SJSA1 (cell line): ENCODE measurements at places on chromosomes 7 and 10.

- no peak for DNase-seq
Measured at GRCh38 chr10:128007971-128008370, 101.1 kb downstream of the PTPRE start.

DNA sequence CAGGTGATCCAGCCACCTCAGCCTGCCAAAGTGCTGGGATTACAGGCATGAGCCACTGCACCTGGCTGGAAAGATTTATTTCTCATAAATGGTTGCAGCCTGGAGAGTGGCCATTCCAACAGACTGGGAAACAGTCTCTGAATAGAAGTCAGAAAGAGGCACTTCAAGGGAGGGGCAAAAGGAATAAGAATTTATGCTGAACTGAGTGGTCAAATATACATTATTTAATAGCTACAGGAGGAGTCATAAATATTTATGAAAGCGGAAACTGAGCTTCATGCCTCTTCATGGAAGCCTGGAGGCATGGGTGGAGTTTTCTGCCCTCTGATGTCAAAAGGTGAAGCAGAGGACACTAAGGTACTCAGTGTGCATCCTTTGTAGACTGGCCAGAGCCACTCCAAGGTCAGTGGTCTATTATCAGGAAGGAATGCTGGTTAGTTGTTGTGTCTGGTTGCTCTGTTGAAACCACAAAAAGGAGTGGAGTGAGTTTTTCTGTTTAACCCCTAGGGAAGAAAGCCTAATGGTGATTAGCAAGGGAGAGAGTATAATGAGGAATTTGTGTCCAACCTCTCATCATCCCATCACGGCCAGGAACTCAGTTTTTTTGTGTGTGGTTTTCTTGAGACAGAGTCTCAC lies 9.3 kb upstream of the NRBF2 start:
- DNase-seq = no peak

GRCh38 chr10:120931423-120931822 lies 80.3 kb downstream of the WDR11 start:
- no peak for DNase-seq

GRCh38 chr7:109616551-109617069 lies 1046.9 kb downstream of the DNAJB9 start:
- DNase-seq = no peak

DNA sequence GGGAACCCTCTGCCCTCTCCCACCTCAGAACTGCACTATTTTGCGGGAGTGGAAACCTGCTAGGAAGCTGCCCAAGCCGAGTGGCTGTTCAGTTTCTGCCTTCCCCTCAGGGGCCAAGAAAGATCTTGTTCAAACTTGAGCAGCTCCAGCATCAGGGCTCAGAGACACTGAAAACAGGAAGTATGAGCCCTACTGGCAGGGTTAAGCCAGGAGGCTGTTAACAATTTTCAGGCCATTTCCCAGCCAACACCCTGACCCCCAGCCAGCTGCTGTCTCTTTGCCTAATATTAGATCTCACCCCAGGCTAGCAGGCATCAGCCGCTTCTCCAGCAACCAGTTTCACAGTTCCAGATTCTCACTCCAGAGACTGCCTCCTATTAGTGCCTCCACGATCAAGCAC lies 9.2 kb downstream of the PLAU start:
- DNase-seq = no peak

DNA sequence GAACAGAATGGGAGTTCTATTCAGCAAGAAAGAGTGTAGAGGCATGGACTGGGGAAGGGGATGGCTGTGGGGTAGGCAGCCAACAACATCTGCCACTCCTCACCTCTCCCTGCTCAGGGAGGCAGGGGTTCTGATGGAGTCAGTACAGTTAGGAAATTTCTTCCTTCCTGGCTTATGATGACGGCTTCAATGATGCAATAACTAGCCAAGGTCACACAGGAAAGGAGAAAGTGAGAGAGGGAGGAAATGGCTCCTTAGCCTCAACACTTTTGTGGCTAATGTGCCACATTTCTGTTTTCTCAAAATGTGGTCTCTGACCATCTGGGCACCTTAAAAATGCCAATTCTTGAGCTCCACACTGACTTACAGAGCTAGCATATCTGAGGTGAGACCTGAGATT lies 79.3 kb upstream of the PDZD8 start:
- DNase-seq = no peak

DNA sequence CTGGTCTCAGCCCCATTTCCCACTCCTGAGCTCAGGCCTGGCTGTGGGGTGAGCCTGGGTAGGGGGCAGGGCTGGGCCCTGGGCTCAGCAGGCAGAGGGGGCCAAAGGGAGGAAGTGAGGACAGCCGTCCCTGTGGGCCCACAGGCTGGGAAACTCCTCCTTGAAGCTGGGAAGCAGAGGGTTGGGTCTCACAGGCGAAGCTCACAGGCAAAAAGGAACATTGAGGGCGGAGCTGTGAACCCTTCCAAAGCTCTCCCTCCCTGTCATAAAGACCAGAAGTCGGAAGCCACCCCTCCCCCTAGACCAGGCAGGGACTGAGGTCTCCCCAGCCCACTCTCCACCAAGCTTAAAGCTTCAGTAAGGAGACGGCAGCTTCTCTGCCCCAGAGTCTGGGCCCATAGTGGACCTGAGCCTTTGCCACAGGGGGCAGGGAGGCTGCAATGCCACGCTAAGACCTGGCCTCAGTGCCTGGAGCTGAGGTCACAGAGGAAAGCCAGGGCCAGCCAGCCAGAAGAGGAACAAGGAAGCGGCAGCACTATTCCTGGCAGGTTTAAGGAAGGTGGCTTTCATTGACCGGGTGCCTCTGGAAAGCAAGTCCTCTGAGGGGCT lies 1.0 kb upstream of the KCP start:
- no peak for DNase-seq

- DNase-seq = no peak
Measured at GRCh38 chr10:16297642-16298041, 139.2 kb upstream of the PTER start.

DNA sequence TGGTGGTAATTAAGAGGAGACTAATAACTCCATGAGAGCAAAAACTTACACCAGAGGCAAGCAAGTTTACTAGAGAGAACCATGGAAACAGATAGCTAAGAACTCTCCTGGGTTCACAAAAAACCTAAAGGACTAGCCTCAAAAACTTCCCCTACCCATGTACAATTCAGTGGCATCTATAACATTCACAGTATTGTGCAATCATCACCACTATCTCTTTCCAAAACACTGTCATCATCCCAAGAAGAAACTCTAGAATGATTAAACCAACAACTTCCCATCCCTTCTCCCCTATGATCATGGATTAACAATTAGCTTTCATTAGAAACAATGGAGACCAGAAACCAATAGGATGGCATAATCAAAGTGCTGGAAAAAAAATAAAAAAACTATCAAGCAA lies 1038.3 kb downstream of the LRMDA start:
- DNase-seq = no peak

GRCh38 chr10:58856508-58857240 lies 319.8 kb upstream of the PHYHIPL start:
- DNase-seq = peak; percentile 93

- DNase-seq = no peak
Measured at GRCh38 chr10:1009071-1009494, 16.6 kb downstream of the IDI2 start.

- DNase-seq = no peak
Measured at GRCh38 chr7:105926131-105926530, 36.9 kb upstream of the CDHR3 start.

GRCh38 chr7:6031567-6031966 lies 391 bp downstream of the ANKRD61 start:
- no peak for DNase-seq

DNA sequence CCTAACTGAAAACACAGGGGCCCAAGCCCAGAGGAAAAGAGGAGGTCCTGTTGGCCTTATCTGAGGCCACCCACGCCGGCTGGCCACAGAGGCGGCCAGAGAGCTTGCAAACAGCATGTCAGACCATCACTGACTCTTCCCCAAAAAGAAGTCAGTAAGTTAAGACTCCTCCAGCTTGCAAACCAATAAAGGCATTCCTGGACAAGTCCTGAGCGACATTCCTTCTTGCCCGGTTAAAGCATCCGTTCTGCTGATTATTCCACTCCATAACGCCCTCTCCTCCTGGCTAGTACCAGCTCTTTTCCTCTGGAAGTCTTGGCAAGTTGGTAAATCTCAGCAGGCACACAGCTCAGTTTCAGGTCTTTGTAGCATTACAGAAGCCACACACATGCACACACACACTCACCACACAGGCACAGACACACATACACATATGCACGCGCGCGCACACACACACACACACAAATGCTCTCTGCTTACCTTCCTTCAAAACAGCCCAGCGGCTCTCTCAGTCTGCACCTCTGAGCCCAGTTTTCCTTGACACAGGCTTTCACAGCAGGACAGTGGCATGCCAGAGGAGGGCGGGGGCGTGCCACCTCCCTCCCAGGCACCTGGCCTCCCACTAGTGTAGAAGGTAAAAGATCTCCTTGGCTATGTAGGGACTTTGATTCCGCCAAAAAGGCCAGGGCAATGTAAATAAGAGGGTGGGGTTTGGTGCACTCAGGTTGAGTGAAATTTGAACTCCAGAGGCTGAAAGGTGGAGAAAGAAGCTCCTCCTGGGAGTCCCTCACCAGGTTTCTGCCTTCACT lies 201.4 kb downstream of the TNS3 start:
- no peak for DNase-seq
